ENCODE measurements at places on chromosomes 13 and 19. TPM values are rescaled to one million over a fixed set of nuclear protein-coding genes. Genes with fewer than 3 reads are reported as not detected.

Gene YIPF2
- total RNA-seq, result 36.5 TPM

Gene DMKN
- total RNA-seq, result 25.9 TPM

Gene VSIG10L
- total RNA-seq, result 2.0 TPM

Gene ZNF135
- 3.4 TPM for total RNA-seq

Gene ZNF302
- 20.5 TPM for total RNA-seq

Gene LHFPL6
- total RNA-seq, result 211 TPM

Gene ZNF112
- 4.9 TPM for total RNA-seq

- no peaks in the 10 kb centered on the region for H3K4me1 ChIP-seq
- H3K4me3 ChIP-seq, result no peak overlapping the region
- DNase-seq, result no peak
- peaks cover 4% of the 10 kb centered on the region for H3K36me3 ChIP-seq
Measured at GRCh38 chr19:17311455-17312188, 2.3 kb downstream of the DDA1 start.

DNA sequence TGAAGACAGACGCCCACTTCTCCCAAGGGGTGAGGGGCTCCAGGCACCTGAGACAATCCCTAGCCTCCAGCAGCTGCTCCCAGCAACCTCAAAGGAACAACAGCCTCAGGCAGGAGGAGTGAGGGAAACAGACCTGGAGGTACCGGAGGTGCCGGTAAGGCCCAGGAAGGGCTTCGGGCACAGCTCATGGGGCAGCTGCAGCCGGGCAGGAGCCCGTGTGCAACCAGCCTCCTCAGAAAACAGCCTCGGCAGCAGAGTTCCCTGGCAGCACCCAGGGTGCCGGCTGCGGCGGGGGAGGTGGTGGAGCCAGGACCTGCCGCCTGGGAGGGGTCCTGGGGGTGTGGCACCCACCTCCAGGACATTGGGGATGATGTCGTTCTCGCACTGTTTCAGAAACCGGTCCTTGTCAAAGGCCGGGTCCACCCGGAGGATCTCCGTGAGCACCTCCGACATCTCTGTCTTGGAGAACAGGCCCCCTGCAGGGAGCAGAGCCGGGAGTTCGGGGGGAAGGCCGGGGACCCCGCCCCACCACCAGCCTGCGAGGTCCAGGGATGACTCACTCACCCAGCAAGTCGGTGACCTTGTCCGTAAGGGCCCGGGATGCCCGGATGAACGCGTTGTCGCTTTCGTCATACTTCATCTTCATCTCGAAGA, 6.5 kb upstream of the CTXN1 start:
- DNase-seq, result no peak
- H3K4me1 ChIP-seq, result no peaks in the 10 kb centered on the region
- peaks cover 17% of the 10 kb centered on the region for H3K36me3 ChIP-seq
- no peak overlapping the region for H3K4me3 ChIP-seq
- H3K27ac ChIP-seq, result no peak overlapping the region

GRCh38 chr19:50969413-50969760, at the start of gene KLK6:
TSS of gene KLK6 (minus strand) at chr19:50969591. CDS start at chr19:50968104, 1,487 bp downstream.
- no peaks in the 10 kb centered on the region for H3K36me3 ChIP-seq
- no peak within 1 kb of the TSS for H3K4me3 ChIP-seq
- no peaks in the 10 kb centered on the region for H3K4me1 ChIP-seq
- H3K27ac ChIP-seq, result no peak within 1 kb of the TSS

DNA sequence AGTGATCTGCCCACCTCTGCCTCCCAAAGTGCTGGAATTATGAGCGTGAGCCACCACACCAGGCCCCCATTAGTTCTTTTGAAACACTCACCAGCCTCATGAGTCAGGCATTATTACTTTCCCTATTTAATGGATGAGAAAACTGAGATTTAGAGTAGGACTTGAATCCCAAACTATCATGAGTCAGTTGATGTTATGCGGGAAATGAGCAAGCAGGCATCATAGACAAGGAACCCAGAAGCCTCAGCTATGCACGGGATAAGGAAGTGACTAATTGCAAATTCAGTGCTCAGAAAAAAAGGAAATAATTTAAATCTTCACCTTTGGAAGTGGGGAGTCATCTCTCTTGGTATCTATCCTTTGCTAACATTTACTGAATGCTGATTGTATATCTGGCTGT, 217.5 kb downstream of the ABCC4 start:
- no peaks in the 10 kb centered on the region for H3K27me3 ChIP-seq
- DNase-seq, result no peak
- H3K36me3 ChIP-seq, result no peaks in the 10 kb centered on the region
- H3K4me1 ChIP-seq, result no peaks in the 10 kb centered on the region
- no peak overlapping the region for H3K4me3 ChIP-seq

- H3K27ac ChIP-seq, result no peak overlapping the region
- no peaks in the 10 kb centered on the region for H3K4me1 ChIP-seq
- no peaks in the 10 kb centered on the region for H3K27me3 ChIP-seq
- H3K36me3 ChIP-seq, result peaks cover 2% of the 10 kb centered on the region
- H3K4me3 ChIP-seq, result no peak overlapping the region
- DNase-seq, result no peak
Measured at GRCh38 chr13:42170029-42170428, 101.9 kb upstream of the AKAP11 start.

DNA sequence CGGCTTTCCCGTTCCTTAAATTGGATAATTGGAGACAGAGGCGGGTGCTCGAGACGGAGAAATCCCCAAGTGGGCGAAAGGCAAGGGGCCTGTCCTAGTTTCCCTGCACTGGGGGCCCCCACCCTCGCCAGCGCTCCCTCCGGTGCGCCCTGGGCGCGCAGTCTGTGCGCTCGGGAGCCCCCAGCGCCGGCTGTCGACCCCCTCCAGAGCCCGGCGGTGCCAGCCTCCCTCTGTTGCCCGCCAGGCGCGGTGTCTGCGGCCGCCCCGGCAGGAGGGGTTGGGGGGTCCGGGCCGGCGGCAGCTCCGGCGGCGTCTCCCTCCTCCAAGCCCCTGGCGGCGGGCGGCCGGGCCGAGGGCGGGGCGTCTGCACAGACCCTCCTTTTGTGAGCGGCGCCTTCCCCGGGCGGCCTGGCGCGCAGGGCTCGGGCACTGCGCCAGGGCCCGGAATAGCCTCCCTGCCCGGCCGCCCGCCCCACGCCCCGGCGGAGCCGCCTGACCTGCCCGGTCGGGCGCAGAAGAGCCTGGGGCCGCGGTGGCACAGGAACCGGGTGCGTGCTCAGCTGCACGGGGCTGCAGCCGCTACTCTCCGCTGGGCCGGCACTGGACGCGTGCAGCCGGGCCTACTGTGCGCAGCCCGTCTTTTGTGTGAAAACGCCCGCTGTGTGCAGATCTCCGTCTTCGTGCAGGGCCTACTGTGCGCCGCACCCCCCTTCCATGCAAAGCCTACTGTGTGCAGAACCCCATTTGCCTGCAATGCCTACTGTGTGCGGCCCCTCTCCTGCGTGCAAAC, 13.2 kb downstream of the GADD45B start:
- H3K4me1 ChIP-seq, result no peaks in the 10 kb centered on the region
- H3K27ac ChIP-seq, result peak overlapping the region; percentile 7
- peak overlapping the region; percentile 46 for H3K4me3 ChIP-seq
- DNase-seq, result peak; percentile 89
- no peaks in the 10 kb centered on the region for H3K36me3 ChIP-seq

GRCh38 chr13:69202996-69203395, 904.6 kb upstream of the ATXN8OS start:
- no peak overlapping the region for H3K27ac ChIP-seq
- DNase-seq, result no peak
- no peaks in the 10 kb centered on the region for H3K36me3 ChIP-seq
- H3K4me3 ChIP-seq, result no peak overlapping the region
- H3K27me3 ChIP-seq, result no peaks in the 10 kb centered on the region
- no peaks in the 10 kb centered on the region for H3K4me1 ChIP-seq

DNA sequence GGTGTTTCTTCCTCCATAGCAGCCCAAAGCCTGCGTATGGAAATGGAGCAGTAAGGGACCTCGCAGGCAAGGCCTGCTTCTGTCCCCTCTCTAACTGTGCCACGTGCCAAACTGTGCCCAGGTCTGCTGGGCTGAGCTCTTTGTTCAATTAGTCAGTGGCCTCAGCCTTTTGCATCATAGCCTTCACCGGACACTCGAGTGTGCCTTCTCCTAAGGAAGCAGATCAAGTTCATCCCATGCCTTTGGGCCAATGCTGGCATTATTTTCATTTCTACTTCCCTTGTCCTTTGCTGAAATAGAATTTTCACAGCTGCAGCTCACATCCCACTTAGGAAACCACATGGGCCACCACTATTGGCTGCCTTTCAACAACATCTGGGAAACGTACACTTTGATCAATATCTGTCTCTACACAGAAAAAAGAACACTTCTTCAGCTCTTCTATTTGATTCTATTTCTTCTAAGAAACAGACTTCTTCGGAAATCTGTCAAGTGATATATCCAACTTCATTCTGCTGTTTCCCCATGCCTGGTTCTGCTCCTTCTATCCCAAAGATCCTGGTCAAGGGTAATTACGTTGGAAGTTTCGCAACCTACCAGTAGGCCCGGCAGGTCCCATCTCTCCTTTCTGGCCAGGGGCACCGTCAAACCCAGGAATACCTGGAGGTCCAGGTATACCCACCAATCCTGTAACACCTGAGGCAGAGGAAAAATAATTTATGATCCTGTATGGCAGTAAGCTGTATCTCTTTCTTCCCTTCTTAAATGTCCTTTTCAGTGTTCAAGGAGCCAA, 143.9 kb downstream of the COL4A1 start:
- no peaks in the 10 kb centered on the region for H3K27me3 ChIP-seq
- H3K4me3 ChIP-seq, result no peak overlapping the region
- no peak overlapping the region for H3K27ac ChIP-seq
- peaks cover 19% of the 10 kb centered on the region for H3K36me3 ChIP-seq

GRCh38 chr13:113736258-113736731, 22.7 kb upstream of the TMEM255B start:
- H3K36me3 ChIP-seq, result no peaks in the 10 kb centered on the region
- no peak overlapping the region for H3K27ac ChIP-seq
- no peak overlapping the region for H3K4me3 ChIP-seq

DNA sequence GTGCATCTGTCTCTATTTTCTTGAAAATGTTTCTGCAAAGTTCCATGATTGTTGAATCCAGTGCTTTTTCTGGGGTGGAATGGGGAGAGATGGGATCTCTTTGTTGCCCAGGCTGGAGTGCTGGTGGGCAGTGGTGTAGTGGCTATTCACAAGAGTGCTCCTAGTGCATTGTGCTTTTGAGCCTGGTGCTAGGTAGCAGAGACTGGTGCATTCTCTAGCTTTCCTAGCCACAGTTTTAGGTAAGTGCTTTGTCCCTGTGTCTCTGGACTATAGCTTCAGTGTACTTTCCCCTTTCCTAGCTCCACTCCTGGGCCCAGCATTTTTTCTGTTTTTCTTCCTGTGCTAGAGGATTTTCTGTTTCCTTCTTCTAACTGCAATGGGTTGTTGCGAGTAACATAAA, 825.6 kb downstream of the SLITRK6 start:
- H3K4me1 ChIP-seq, result no peaks in the 10 kb centered on the region
- no peak overlapping the region for H3K27ac ChIP-seq
- no peaks in the 10 kb centered on the region for H3K27me3 ChIP-seq
- H3K36me3 ChIP-seq, result no peaks in the 10 kb centered on the region
- no peak overlapping the region for H3K4me3 ChIP-seq

GRCh38 chr19:33245948-33246708, 20.5 kb upstream of the SLC7A10 start:
- no peak for DNase-seq
- no peak overlapping the region for H3K27ac ChIP-seq
- H3K27me3 ChIP-seq, result no peaks in the 10 kb centered on the region
- H3K4me1 ChIP-seq, result no peaks in the 10 kb centered on the region
- no peak overlapping the region for H3K4me3 ChIP-seq
- H3K36me3 ChIP-seq, result no peaks in the 10 kb centered on the region

DNA sequence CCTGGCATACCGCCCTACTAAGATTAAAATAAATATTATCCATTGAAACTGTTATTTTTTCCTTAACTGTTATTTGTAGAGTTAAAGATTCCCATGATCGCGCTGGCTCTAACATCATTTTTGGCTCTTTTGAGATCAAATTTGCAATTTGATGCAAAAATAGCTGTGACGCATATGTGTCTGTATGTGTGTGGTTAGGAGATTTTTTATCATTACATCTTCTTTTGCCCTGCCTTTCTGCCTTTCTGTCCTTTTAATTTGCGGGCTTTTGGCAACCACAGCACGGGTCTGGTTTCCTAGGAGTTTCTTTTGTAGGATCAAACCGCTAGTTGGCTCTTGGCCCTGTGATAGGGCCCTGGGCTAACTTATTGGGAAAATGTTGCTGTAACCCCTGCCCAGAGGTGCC, 37.3 kb upstream of the ALOX5AP start:
- H3K4me3 ChIP-seq, result no peak overlapping the region
- DNase-seq, result no peak
- H3K4me1 ChIP-seq, result no peaks in the 10 kb centered on the region
- no peaks in the 10 kb centered on the region for H3K27me3 ChIP-seq

- DNase-seq, result no peak
- no peak overlapping the region for H3K4me3 ChIP-seq
- no peaks in the 10 kb centered on the region for H3K27me3 ChIP-seq
- no peak overlapping the region for H3K27ac ChIP-seq
- no peaks in the 10 kb centered on the region for H3K36me3 ChIP-seq
- H3K4me1 ChIP-seq, result peaks cover 9% of the 10 kb centered on the region
Measured at GRCh38 chr13:40456979-40457553, 209.4 kb downstream of the FOXO1 start.

GRCh38 chr13:59345311-59345710, 818.4 kb downstream of the DIAPH3 start:
- no peak for DNase-seq
- H3K4me1 ChIP-seq, result no peaks in the 10 kb centered on the region
- H3K36me3 ChIP-seq, result no peaks in the 10 kb centered on the region
- H3K27ac ChIP-seq, result no peak overlapping the region
- no peak overlapping the region for H3K4me3 ChIP-seq
- no peaks in the 10 kb centered on the region for H3K27me3 ChIP-seq

DNA sequence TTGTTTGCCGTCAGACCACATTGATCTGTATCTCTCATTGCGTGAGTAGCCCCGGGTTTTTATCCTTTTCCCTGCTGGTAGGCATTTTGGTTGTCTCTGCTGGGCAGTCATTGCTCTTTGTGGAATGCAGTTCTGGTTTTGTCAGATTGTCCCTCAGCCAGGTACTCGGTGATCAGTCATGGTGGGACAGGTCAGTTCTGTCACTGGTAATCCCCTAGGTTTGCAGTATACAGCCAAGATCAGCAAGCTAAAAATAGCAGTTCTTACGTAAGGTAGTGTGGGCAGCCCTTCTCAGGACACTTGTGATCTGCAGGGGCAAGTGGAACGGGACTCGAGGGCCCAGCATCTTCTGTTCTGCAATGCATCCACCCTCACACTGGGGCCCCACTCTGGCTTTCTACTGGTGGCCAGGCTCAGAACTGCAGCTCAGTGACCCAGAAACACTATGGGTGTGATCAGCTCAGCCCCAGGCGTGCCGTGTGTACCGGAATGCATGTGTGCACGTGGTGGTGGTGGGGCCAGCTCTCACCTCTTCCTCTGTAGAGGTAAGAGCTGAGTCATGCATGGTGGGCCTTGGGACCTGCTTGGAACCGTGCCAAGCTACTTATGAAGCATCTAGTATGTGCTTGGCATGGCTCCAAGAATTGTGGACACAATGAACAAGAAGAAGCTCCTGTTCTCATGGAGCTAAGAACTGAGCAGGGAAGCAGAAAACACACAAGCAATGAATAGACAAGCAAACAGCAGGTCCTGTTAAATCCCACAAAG, 6.3 kb downstream of the PLEKHF1 start:
- no peak overlapping the region for H3K27ac ChIP-seq
- H3K4me1 ChIP-seq, result no peaks in the 10 kb centered on the region
- H3K4me3 ChIP-seq, result no peak overlapping the region

GRCh38 chr13:40192452-40192851, 474.0 kb downstream of the FOXO1 start:
- no peak overlapping the region for H3K4me3 ChIP-seq
- DNase-seq, result no peak
- peak overlapping the region; percentile 62 for H3K27ac ChIP-seq

GRCh38 chr13:24685314-24685713, 5.1 kb downstream of the ATP12A start:
- no peak for DNase-seq
- H3K27ac ChIP-seq, result no peak overlapping the region
- H3K4me1 ChIP-seq, result no peaks in the 10 kb centered on the region
- no peaks in the 10 kb centered on the region for H3K27me3 ChIP-seq
- H3K36me3 ChIP-seq, result no peaks in the 10 kb centered on the region

Measured in aorta (tissue), 5 donors.